Aorta (tissue), 5 donors: ENCODE measurements at places on chromosomes 16 and 17. TPM values are rescaled to one million over a fixed set of nuclear protein-coding genes. Genes with fewer than 3 reads are reported as not detected.

Gene CWC25
- 23.9 TPM for total RNA-seq

Gene HS3ST2
- 1.9 TPM for total RNA-seq

Gene RASD1
- total RNA-seq, result 12.0 TPM

Gene GNGT2
- total RNA-seq, result 1.8 TPM

Gene ALOX15B
- total RNA-seq, result 1.0 TPM

Gene AXIN1
- 19.8 TPM for total RNA-seq

Gene TPSB2
- 17.0 TPM for total RNA-seq

Gene CCDC144A
- 2.5 TPM for total RNA-seq

Gene MAP2K4
- total RNA-seq, result 39.3 TPM

Gene TPSD1
- not detected for total RNA-seq

Gene KRT27
- total RNA-seq, result not detected
